ENCODE measurements at places on chromosomes 12 and 14.

- no peak for DNase-seq
Measured at GRCh38 chr14:65057695-65058094, 44.6 kb downstream of the MAX start.

DNA sequence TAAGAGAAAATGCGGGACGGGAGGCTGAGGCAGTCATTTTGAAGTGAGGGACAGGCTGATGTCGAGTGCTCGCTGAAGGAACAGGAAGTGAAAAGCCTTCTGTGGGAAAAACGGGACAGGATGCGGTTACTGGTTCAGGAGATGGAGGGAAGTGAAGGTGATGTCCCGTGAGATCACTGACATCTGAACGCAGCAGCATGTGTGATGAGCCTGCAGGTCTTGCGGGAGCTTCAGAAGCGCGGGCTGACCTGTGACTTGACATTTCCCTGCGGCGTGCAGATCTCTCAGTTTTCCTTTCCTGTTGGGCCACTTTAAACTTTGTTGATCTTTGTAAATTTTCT, 77.8 kb downstream of the DDX51 start:
- no peak for DNase-seq

DNA sequence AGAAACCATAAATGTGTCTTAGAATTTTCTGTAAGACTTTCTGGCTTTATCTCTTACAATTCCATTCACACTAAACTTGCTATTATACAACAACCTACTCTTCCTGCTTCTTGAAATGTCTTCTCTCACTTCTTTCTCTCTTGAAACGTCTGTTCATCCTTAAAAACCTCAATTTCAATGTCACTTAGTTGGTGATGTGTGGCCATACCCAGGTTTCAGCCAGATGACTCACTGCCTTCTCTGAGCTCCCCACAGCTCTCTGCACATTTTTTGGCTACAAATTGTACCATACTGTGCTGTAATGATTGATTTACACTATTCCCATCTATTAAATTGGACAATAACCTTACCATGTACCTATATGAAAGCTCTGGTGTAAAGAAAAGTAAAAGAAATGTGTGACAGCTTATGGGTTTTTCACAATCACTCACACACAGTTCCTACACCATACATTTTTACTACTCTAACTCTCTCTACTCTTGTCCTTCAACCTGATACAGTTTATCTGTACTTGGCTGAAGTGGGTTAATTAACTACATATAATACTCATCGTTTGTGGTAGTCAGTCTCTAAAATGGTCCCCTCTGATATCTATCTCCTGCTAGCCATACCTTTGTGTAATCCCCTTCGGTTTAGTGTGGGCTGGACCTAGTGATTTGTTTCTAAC, 222.1 kb downstream of the NELL2 start:
- no peak for DNase-seq

- no peak for DNase-seq
Measured at GRCh38 chr14:102544046-102544746, 34.6 kb upstream of the ANKRD9 start.

DNA sequence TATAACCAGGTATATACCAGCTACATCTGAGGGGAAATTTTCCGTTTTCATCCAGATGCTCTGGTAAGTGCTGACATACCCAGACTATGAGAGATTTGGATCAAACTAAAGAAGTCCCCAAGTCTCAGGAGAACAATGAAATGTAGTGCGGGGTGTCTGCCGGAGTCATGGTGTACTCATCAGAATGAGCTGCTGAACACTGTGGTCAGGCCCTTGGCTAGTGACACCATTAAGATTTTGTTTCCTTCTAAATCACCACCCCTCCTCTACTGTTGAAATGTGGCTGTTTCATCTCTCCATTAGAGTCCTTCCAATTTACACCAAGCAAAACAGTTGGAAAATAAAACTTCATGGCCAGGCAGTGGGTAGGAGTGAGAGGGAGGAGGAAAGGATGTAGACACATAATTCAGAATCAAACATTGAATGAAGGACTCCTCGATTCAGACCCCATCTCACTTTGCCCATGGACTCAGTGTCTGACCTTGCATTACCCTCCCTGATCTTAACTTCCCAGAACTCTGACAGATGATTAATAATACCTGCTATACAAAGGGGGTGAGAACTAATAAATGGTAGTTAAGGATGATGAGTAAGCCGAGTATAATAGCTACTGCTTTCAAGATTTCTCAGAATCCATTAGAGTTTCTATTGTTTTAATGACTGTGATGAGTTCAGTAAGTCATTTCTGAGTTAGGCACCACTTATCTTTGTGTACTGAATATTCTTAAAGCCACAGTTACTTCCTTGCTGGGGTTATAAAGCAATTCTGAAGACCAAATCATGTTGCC, 127.4 kb downstream of the CRADD start:
- DNase-seq, result no peak

DNA sequence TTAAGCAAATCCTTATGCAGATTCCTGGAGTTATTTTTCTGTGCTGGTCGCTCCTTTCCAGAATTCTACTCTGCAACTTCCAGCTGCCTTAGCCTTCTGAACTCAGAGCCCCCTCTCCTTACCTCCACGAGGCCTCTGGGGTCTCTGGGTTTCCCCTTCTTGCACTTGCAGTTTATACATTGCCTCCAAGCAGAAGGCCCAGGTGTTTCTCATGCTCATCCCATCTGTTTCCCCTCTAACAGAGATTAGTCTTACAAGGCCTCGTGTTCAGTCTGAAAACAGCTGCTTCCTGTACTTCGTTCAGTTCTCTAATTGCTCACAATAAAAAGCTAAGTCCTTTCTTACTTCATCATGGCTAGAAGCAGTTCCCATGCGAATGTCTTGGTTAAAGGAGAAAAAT, 134.4 kb upstream of the FGD4 start:
- no peak for DNase-seq

- DNase-seq, result no peak
Measured at GRCh38 chr14:85528080-85528896, 1.7 kb upstream of the FLRT2 start.

DNA sequence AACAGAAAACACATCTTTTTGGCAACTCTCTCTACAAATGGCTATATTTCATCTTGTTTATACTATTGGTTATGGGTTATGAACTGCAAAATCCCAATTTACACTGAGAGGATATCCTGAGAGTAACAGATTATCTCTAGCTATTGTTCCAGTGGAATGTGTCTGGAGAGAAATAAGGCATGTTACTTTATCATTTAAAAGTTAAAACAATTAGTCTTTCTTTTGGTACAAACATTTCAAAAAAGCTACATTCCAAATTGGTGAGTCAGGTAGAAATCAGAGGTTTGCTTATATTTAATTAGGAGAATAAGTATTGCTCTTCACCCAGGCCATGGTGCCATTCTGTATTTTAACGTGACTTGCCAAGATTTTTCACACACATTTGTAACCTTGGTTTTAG, 411.6 kb downstream of the CCER1 start:
- DNase-seq, result no peak

- no peak for DNase-seq
Measured at GRCh38 chr12:77795699-77796098, 35.0 kb upstream of the NAV3 start.

- no peak for DNase-seq
Measured at GRCh38 chr12:22971701-22972191, 346.8 kb downstream of the ETNK1 start.

DNA sequence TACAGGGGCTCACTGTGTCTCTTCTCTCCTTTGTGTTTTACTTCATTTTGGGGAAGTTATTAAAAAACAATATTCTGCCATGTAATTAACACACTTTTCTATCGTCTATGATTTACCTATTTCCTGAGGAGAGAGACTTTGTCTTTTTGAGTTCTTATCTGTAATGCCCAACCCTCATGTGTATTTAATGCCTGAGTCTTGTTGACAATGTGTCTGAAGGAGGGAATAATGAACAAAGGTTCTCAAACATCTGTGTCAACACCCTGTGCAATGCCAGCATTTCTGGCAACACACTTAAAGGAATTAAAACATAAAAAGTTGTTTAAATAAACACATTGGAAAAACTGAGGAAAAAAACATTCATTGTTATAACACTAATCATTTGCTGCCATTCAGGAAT, 147.1 kb downstream of the SLC15A5 start:
- no peak for DNase-seq

GRCh38 chr14:104868060-104868740, 3.1 kb downstream of the CEP170B start:
- DNase-seq, result no peak

DNA sequence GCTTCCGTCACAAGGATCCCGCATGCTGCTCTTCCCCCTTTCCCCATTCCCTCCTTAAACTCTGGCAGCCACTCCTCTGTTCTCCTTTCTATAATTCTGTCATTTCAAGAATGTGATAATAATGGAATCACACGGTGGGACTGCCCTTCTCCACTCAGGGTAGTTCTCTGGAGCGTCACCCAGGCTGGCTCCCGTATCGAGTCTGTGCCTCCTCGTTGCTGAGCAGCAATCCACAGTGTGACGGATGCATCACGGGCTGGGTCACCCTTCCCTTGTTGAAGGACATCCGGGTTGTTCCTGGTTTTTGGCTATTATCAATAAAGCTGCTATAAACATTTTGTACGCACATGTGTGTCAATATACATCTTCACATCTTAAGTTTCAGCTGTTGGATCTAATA, 5.7 kb upstream of the SYNE3 start:
- no peak for DNase-seq

- no peak for DNase-seq
Measured at GRCh38 chr12:77087427-77087826, 22.1 kb upstream of the E2F7 start.

- DNase-seq, result no peak
Measured at GRCh38 chr14:85054178-85054577, 475.8 kb upstream of the FLRT2 start.

DNA sequence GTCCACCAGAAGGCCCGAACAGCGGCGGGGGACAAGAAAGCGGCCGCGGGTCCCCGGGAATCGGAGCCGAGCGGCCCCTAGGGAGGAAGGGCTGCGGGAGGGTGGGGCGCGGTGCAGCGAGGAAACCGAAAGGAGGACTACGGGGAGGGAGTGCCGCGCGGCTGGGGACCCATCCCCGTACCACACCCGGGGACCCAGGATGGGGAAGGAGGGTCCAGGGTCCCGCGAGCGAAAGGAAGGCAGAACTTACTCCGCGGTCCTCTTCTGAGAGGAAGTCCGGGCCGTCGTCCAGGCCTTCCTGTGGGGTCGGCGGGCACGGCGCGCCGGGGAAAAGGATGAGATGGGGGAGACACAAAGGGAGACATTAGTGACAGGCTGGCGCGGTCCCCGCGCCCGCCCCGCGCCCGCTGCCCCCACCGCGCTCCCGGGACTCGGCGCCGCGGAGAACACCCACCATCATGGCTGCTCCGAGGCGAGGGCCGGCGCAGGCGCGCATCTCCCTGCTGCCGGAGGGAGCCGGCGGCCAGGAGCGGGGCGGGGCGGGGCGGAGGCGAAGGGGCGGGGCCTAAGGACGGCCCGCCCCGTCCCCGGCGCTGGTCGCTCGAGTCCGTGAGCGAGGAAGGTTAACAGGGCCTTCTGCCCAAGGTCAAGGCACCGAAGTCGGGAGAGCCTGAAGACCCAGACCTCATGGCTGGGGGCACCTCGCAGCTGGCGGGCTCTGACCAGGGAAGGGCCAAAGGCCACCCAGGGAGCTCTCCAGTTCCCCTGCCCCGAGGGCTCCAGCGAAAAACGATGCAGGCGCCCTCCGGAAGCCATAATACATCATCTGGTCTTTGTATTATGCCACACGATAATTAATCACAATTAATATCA, at the start of gene SNX6:
Gene SNX6 (minus strand): TSS at position 492 of the 873 bp plus-strand sequence. CDS start 32 bp downstream, at position 460.
- peak; percentile 66 for DNase-seq

GRCh38 chr12:64457466-64457865, 5.5 kb downstream of the TBK1 start:
- DNase-seq, result no peak

DNA sequence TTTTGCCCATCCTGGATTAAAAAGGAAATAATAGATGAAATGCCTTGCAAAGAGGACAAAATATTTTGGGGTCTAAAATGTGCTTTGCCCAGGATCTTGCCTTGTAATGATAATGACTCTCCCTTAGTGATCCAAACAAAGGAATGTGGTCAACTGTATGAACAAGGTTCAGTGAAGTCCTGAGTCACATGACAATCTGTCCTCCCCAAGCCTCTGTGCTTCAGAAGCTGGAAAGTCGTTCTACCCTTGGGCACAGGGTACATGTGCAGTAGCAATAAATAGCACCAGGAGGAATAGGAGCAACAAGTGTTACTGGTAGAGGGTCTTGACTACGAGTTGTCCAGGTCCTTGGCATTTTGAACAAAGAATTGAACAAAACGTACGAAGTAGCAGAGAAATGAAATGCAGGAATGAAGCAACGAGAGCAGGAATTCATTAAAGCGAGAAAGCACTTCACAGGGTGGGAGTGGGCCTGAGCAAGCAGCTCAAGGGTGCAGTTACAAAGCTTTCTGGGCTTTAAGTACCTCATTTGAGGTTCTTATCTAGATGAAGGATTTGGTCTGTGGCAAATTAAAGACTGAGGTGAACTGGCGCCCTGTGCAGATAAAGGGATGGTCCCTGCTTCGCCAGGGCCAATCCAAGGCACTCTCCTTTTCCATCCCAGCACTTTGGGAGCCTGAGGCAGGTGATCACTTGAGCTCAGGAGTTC, 65.8 kb downstream of the RESF1 start:
- no peak for DNase-seq

- no peak for DNase-seq
Measured at GRCh38 chr14:55451398-55451797, 11.0 kb upstream of the TBPL2 start.

- DNase-seq, result no peak
Measured at GRCh38 chr12:53952871-53953734, 1.6 kb upstream of the HOXC12 start.

DNA sequence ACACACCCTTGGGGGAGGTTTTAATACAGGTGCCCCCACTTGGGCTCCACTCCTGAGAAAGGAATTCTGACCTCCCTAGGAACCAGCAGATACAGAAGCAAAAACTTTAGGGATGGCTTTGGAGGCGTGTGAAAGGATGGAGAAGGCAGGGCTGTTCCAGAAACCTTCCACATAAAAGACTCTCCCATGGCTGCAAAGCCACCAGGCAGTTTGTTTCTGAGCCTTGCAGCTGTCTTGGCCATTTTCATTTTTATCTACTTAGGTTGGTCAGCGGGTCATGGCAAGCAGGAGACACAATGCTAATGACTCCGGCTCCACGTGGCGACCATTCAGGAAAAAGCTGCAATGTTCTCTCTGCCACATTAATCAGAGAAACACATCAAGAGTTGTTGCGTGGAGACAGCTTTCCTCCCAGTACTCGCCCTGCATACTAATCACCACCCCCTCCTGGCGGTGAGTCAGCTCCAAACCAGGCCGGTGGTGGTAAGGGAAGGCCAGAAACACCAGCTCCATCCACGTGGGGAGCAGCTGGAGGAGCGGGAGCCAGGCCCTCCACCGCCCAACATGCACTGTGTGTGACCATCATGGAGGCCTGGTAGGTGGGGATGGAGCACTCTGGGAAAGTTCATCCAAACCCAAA, 30.9 kb upstream of the IRF2BPL start:
- DNase-seq, result no peak

- DNase-seq, result no peak
Measured at GRCh38 chr12:65984227-65984479, 146.4 kb downstream of the LLPH start.

- no peak for DNase-seq
Measured at GRCh38 chr12:58925111-58925611, 4.9 kb upstream of the LRIG3 start.

- DNase-seq, result no peak
Measured at GRCh38 chr14:68986926-68987652, 8.0 kb upstream of the ACTN1 start.

Data from activated CD4-positive, CD25-positive, alpha-beta regulatory T cell treated with anti-CD3 and anti-CD28 coated beads, Interleukin-2, amount 50 U/mL, for 16 hours (primary cell).